IMR-90 (cell line): ENCODE measurements at places on chromosomes 3 and 15. TPM values are rescaled to one million over a fixed set of nuclear protein-coding genes. Genes with fewer than 3 reads are reported as not detected.

DNA sequence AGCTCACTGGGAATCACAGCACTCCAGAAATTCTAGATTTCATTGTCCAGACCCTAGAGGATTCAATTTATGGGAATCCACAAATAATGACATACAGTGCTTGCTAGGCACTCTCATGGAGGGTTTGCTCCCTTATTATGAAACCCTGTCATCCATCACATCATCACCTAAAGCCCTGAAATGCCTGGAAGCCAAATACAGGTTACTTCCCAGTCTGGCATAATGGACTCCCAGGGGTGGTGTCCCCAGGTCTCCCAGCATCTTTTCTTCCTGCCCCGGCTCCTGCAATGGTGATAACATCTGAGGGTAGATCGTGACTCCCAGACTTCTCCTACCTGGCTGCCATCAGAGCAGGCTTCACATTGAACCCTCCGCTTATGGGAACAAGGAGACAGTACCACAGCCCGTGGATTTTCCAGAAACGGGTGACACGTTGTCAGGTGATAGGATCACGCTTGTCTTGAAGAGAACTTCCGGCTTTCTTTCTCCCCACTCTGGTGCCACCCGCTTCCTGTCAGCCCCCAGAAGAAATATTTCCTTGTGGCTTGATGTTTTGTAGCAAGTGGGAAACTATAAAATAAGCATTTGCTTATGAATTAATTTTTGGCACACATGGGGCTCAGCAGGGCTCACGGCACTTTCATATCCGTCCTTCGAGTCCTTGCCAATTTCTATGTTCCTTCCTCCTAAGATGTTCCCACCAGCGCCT is 238.7 kb upstream of the BHLHE40 start:
- no peaks in the 10 kb centered on the region for H3K36me3 ChIP-seq
- H3K4me3 ChIP-seq, result no peak overlapping the region
- peaks cover 13% of the 10 kb centered on the region for H3K4me1 ChIP-seq
- DNase-seq, result no peak
- H3K27me3 ChIP-seq, result peaks cover 8% of the 10 kb centered on the region

GRCh38 chr3:170749765-170750477 is 120.1 kb downstream of the RPL22L1 start:
- no peak overlapping the region for H3K4me3 ChIP-seq
- peak overlapping the region; percentile 97 for H3K27ac ChIP-seq
- no peaks in the 10 kb centered on the region for H3K27me3 ChIP-seq
- H3K4me1 ChIP-seq, result peaks cover 27% of the 10 kb centered on the region
- peak; percentile 36 for DNase-seq
- H3K36me3 ChIP-seq, result no peaks in the 10 kb centered on the region

GRCh38 chr3:147002721-147003120 is 397.6 kb upstream of the PLSCR5 start:
- H3K36me3 ChIP-seq, result no peaks in the 10 kb centered on the region
- H3K4me3 ChIP-seq, result no peak overlapping the region
- no peaks in the 10 kb centered on the region for H3K4me1 ChIP-seq
- H3K27ac ChIP-seq, result no peak overlapping the region
- no peaks in the 10 kb centered on the region for H3K27me3 ChIP-seq

DNA sequence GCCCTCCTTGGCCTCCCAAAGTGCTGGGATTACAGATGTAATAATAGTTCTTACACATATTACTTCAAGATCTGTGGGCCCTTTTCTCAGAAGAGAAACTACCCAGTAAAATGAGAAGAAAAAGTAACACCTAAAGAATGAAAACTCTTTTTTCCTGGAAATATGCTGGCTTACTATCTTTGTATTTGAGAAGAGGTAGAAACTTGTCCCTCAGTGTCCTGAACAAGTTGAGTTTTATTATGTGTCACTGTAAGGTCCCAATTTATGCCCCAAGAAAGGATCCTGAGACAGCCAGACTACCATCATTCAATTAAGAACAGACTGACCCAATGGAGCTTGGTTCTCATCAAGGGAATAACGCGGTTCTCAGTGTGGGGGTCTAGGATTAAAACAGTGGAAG is 93.8 kb downstream of the EFL1 start:
- H3K36me3 ChIP-seq, result no peaks in the 10 kb centered on the region
- H3K4me3 ChIP-seq, result no peak overlapping the region
- DNase-seq, result no peak
- H3K4me1 ChIP-seq, result no peaks in the 10 kb centered on the region
- no peak overlapping the region for H3K27ac ChIP-seq

DNA sequence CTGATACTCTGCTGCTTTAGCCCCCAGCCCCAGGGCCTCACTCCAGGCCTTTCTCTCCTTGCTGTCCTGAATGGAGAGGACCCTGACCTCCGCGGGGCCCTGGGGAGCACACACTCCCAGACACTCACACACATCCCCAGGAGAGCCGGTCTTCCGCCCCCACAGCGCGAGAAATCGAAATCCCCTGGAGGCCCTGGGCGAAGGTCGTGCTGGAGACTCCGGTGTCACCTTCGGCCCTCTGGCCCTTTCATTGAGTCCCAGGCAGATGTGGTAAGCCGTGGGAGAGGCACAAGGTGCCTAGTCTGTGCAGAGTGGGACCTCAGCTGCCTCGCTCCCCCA is 848 bp upstream of the GOLGA8B start:
- peaks cover 9% of the 10 kb centered on the region; the same call in 1 of the 2 replicates for H3K4me1 ChIP-seq
- no peak overlapping the region; the same call in 1 of the 2 replicates for H3K27ac ChIP-seq
- H3K4me3 ChIP-seq, result peak overlapping the region; percentile 93
- no peaks in the 10 kb centered on the region for H3K36me3 ChIP-seq
- H3K27me3 ChIP-seq, result no peaks in the 10 kb centered on the region; the same call in 1 of the 2 replicates

DNA sequence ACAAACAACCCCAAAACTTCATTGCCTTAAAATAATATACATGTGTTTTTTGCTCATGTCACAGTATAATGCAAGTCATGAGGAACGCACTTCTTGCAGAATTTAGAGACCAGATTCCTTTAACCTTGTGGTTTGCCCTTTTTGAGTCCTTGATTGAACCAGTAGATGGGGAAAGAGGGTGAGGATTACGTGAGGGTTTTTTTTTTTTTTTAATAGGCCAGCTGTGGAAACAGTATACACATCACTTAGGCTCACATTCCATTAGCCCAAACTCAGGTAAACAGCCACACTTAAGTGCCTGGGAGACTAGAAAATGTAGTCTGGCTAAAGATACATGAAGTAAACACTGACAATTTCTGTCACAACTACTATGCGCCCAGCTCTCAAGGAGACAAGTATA is 114.9 kb upstream of the MLF1 start:
- no peaks in the 10 kb centered on the region for H3K27me3 ChIP-seq
- H3K4me3 ChIP-seq, result no peak overlapping the region
- H3K27ac ChIP-seq, result no peak overlapping the region
- H3K36me3 ChIP-seq, result no peaks in the 10 kb centered on the region
- H3K4me1 ChIP-seq, result no peaks in the 10 kb centered on the region

DNA sequence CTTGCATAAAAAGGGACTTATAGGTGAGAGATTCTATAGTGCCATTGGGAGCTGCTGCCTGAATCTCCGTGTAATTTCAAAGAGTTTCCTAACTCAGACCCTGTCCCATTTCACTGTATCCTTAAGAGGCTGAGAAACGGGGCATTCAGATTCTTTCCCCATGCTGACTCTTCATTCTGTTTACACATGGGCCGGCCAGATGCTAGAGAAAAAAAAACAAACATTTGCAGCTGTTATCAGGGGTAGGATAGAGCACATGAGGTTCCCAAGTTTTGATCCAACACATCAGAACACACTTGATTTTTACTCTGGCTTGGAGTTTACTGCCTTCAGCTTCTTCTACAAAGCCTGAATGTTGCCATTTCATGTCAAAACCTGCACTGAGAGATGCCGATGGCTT is 215.9 kb upstream of the TPRG1 start:
- DNase-seq, result peak; percentile 78
- H3K27ac ChIP-seq, result peak overlapping the region; percentile 81; the same call in 1 of the 2 replicates
- no peaks in the 10 kb centered on the region for H3K27me3 ChIP-seq
- no peak overlapping the region for H3K4me3 ChIP-seq

GRCh38 chr3:48990636-48991469 is 812 bp downstream of the P4HTM start:
- peak overlapping the region; percentile 72 for H3K4me3 ChIP-seq
- H3K4me1 ChIP-seq, result peaks cover 14% of the 10 kb centered on the region

GRCh38 chr3:106206146-106206545 is 337.3 kb upstream of the CBLB start:
- DNase-seq, result peak; percentile 36
- no peaks in the 10 kb centered on the region for H3K36me3 ChIP-seq
- no peak overlapping the region for H3K27ac ChIP-seq
- no peaks in the 10 kb centered on the region for H3K4me1 ChIP-seq
- no peak overlapping the region for H3K4me3 ChIP-seq

GRCh38 chr3:161230621-161231171 is 9.6 kb downstream of the NMD3 start:
- no peaks in the 10 kb centered on the region for H3K27me3 ChIP-seq
- no peak for DNase-seq
- H3K4me1 ChIP-seq, result no peaks in the 10 kb centered on the region
- peaks cover 32% of the 10 kb centered on the region for H3K36me3 ChIP-seq
- no peak overlapping the region for H3K27ac ChIP-seq
- no peak overlapping the region for H3K4me3 ChIP-seq

DNA sequence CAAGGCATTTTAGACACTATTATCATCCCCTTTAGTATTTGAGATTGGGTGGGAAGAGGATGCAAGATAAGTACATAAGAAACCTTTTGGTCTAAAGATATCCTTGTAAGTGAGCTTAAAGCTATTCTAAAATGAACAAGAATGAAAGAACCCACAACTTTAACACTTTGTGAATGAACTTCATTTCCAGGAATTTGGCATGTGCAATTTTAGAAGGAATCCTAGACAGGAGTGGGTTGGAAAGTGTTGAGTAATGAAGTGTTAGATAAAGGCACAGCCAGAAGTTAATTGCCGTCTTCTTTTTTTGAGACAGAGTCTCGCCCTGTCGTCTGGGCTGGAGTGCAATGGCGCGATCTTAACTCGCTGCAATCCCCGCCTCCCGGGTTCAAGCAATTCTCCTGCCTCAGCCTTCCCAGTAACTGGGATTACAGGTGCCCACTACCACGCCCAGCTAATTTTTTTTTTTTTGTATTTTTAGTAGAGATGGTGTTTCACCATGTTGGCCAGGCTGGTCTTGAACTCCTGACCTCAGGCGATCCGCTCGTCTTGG is 13.2 kb upstream of the TEX9 start:
- no peak for DNase-seq
- H3K27ac ChIP-seq, result no peak overlapping the region
- H3K4me3 ChIP-seq, result no peak overlapping the region
- H3K36me3 ChIP-seq, result no peaks in the 10 kb centered on the region
- H3K27me3 ChIP-seq, result no peaks in the 10 kb centered on the region

DNA sequence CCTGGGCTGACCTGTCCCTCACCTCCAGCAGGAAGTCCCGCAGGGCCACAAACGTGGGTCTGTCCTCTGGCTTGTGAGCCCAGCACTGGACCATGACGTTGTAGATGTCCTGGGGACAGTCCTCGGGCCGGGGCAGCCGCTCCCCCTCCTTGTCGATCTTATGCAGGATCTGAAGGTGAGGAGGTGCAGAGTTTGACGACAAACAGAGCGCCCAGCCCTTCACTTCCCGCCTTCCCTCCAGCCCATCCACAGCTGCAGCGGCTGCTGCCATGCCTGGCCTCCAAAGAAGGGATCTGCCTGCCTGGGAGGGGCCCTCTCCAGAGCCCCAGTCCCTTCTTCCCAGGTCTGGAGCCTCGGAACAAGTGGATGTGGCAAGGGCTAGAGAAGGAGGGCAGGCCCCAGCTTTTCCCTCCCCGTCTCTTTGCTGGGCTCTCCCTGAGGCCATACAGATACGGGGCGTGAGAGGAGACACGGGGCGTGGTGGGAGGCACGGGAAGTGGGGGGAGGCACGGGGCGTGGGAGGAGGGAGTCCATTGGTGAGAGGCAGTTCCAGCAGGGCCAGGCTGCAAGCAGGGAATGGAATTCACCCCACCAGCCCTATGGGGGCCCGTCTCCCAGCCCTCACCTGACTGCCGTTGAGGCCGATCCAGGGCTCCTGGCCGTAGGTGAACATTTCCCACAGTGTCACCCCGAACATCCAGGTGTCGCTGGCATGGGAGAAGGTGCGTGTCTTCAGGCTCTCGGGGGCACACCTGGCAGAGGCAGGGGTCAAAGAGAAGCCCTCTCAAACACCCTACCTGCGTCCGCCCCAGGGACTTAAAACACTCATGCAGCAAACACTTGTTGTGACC is 29.7 kb downstream of the TNK2 start:
- H3K27me3 ChIP-seq, result no peaks in the 10 kb centered on the region
- no peak for DNase-seq
- H3K4me1 ChIP-seq, result no peaks in the 10 kb centered on the region
- peaks cover 47% of the 10 kb centered on the region for H3K36me3 ChIP-seq
- no peak overlapping the region for H3K4me3 ChIP-seq

DNA sequence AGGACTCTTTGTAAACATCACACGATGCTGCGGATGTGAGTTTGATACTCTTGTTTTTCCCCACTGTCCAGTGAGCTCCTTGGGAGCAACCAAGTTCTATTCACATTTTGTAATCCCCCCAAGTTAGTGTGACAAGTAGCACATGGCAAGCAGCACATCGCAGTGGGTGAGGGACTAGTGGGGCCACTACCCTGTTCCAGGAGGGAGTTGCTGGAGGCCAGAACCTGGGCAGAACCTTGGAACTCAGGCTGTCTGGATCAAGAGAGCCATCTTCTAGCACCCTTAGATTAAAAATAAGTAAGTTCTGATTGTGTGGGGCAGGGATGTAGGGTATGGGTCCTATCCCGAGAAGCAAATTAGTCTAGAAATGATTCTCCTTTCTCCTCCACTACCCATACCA is 91.7 kb downstream of the CHRNA7 start:
- no peak for DNase-seq
- H3K27ac ChIP-seq, result no peak overlapping the region
- no peak overlapping the region for H3K4me3 ChIP-seq
- H3K27me3 ChIP-seq, result no peaks in the 10 kb centered on the region

DNA sequence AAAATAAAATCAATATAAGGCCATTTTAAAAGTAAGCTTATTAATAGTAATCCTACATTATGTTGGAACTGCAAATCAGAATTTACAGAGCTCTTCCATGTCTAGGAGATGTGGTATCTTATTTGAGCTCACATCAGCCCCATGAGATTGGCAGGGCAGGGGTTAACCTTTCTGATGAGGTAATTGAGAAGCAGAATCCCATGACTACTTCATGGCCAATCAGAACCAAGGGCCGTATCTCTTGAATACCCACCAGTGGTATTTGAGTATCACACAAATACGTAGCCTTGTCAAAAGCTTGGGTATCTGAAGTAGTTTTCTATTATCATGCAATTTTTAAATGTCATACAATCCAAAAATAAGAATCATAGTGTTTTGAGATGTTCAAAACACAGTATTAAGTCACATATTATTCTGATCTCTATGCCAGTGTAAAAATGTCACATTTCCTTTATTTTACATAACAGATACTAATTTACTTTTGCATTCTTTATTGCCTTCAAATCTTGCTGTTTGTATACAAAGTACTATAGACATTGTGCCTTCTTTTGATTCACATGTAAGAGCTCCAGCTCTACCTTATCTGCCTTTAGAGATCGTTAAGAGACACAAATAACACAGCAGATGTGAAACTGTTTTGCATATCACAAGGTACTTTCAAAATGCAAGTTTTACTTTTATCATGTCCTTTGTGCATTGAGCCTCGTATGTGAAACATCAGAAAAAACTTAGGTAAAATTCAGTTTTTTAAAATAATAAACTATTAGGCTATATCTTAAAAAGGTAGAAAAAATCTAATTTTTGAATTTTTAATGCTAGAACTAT is 251.7 kb upstream of the GOLGA6L4 start:
- DNase-seq, result no peak
- no peaks in the 10 kb centered on the region for H3K4me1 ChIP-seq
- no peak overlapping the region for H3K4me3 ChIP-seq
- no peaks in the 10 kb centered on the region for H3K36me3 ChIP-seq
- H3K27me3 ChIP-seq, result no peaks in the 10 kb centered on the region

- H3K4me1 ChIP-seq, result peaks cover 14% of the 10 kb centered on the region
- no peaks in the 10 kb centered on the region for H3K27me3 ChIP-seq
- H3K27ac ChIP-seq, result peak overlapping the region; percentile 45; the same call in 1 of the 2 replicates
Observed at GRCh38 chr15:69457304-69458280, 5.0 kb downstream of the RPLP1 start.

Gene UTS2B
- total RNA-seq, result 0.72 and 0.83 TPM in 2 replicates

Gene CFAP100
- not detected in 2 replicates for total RNA-seq

Gene BSN
- total RNA-seq, result under 0.01 TPM in 2 replicates

Gene PTH1R
- under 0.01 and 0.18 TPM in 2 replicates for total RNA-seq
